ENCODE measurements at places on chromosomes 5 and 9. TPM values are rescaled to one million over a fixed set of nuclear protein-coding genes. Genes with fewer than 3 reads are reported as not detected.

The EXOSC2 gene
- 54.4 TPM for total RNA-seq

The TAF9 gene
- 49.0 TPM for total RNA-seq

The NOL6 gene
- total RNA-seq: 37.7 TPM

The PCDHB8 gene
- total RNA-seq: 2.4 TPM

The PCDHB7 gene
- total RNA-seq: 1.6 TPM

The GADD45G gene
- 1.0 TPM for total RNA-seq

The P4HA2 gene
- total RNA-seq: 66.9 TPM

The SUSD3 gene
- total RNA-seq: 3.1 TPM

All from mesothelial cell of epicardium (in vitro differentiated cells).